Adrenal gland (tissue), 19 donors: ENCODE measurements at places on chromosomes 5 and 9. TPM values are rescaled to one million over a fixed set of nuclear protein-coding genes. Genes with fewer than 3 reads are reported as not detected.

GRCh38 chr5:57494104-57495098, 11.8 kb upstream of the ACTBL2 start:
- DNase-seq = peak; percentile 79

DNA sequence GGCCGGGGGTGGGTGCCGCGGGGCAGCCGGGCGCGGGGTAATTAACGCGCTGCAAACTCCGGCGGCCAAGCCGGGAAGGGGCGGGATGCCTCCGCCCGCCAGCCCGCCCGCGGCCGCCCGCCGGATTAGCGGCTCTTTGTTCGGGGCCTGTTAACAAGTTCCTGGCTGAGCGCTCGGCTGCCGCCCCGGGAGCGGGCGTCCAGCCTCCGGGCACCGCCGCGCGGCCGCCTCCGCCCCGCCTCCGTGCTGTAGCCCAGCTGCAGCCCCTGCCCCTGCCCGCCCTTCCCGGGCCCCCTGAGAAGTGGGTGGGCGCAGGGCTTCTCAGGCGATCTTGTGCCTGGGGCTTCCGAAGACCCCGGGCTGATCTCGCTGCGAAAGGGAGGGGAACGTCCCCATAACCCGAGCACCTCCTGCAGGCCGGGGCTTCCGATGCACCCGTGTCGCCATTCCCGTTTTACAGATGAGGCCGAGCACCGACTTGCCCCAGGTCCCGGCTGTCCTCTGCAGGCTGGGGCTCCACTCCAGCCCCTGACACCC, 7.5 kb downstream of the UNC5A start:
- DNase-seq = no peak

DENND4C gene
- polyA plus RNA-seq = 7.0 TPM

ANKS6 gene
- 4.3 TPM for polyA plus RNA-seq
